Endothelial cell (in vitro differentiated cells): ENCODE measurements at places on chromosomes 2 and 18. TPM values are rescaled to one million over a fixed set of nuclear protein-coding genes. Genes with fewer than 3 reads are reported as not detected.
A peak's percentile ranks its signal among the peaks of the same experiment; 100 is the strongest.

- H3K4me1 ChIP-seq: no peaks in the 10 kb centered on the region
- no peaks in the 10 kb centered on the region for H3K36me3 ChIP-seq
- H3K4me3 ChIP-seq: no peak overlapping the region
Measured at GRCh38 chr2:98403878-98404277, 40.8 kb upstream of the INPP4A start.

DNA sequence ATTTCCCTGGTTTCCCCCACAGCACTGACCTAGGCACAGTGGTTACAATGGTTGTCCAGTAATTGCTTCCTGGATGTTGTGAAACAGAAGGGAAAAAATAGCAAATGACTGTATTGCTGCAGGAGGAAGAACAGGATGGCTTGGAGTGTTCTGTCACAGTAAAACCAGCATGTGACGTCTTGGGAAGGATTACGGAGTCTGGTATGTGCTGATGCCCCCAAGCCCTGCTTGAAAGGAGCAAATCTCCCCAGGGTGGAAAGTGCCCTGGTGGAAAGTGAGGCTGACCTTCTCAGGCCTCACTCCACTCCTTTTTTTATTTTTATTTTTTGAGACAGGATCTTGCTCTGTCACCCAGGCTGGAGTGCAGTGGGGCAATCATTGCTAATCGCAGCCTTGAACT is 7.8 kb downstream of the RAB11FIP5 start:
- H3K27ac ChIP-seq: peak overlapping the region; percentile 78
- peaks cover 15% of the 10 kb centered on the region for H3K27me3 ChIP-seq

GRCh38 chr2:41483226-41483625 is 564.6 kb upstream of the PKDCC start:
- DNase-seq: no peak
- H3K4me3 ChIP-seq: no peak overlapping the region
- no peaks in the 10 kb centered on the region for H3K36me3 ChIP-seq
- H3K27me3 ChIP-seq: no peaks in the 10 kb centered on the region

- no peak for DNase-seq
- no peak overlapping the region for H3K27ac ChIP-seq
- no peaks in the 10 kb centered on the region for H3K36me3 ChIP-seq
- no peaks in the 10 kb centered on the region for H3K4me1 ChIP-seq
- no peaks in the 10 kb centered on the region for H3K27me3 ChIP-seq
- H3K4me3 ChIP-seq: no peak overlapping the region
Measured at GRCh38 chr18:72811047-72811446, 56.7 kb downstream of the NETO1 start.

DNA sequence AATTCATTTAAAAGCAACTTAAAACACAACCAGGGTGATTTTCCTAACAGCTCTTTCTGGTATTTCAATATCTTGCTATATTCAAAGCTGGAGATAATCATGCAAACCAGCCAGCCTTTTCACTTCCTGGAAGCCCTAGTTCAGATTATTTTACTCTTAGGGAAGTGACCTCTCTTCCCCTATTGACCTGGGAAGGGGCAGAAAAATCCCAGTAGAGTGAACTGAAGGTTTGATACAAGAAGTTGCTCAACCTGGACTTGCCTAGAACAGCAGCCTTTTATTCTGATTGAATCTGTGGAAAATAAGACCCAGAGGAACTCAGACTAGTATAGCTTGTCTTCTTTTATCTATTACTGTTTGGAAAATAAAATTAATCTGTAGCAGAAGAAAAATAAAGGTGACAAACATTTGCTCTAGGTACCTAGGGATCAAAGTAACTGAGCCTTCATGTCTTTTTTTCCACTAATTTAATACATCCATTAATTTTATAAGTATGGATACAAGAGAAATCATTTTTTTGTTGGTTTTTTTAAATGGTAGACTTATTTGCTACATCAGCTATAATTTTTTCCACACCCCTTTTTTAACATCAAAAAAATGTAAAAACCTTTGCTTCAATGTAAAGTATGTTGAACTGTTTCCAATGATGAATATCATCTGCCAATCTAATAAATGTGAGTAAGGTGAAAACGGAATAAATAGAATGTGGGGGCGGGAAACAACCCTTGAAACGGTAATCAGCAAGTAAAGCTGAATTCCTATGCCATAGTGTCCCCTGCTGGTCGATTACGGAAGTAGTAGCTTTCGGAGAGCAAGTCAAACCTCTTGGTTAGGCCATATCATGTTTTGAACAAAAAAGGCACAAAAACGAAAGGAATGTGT is 629.9 kb downstream of the NRXN1 start:
- no peaks in the 10 kb centered on the region for H3K36me3 ChIP-seq
- H3K27ac ChIP-seq: no peak overlapping the region
- H3K4me1 ChIP-seq: no peaks in the 10 kb centered on the region

GRCh38 chr2:53787614-53788289 is 908 bp downstream of the ERLEC1 start:
- H3K4me3 ChIP-seq: peak overlapping the region; percentile 99
- peak overlapping the region; percentile 97 for H3K27ac ChIP-seq
- H3K27me3 ChIP-seq: peaks cover 13% of the 10 kb centered on the region
- peaks cover 25% of the 10 kb centered on the region for H3K4me1 ChIP-seq
- H3K36me3 ChIP-seq: peaks cover 12% of the 10 kb centered on the region

GRCh38 chr2:230473378-230473777 is 57.4 kb downstream of the SP100 start:
- H3K4me1 ChIP-seq: peaks cover 7% of the 10 kb centered on the region
- no peak overlapping the region for H3K4me3 ChIP-seq
- DNase-seq: no peak
- no peak overlapping the region for H3K27ac ChIP-seq
- no peaks in the 10 kb centered on the region for H3K27me3 ChIP-seq
- H3K36me3 ChIP-seq: no peaks in the 10 kb centered on the region

DNA sequence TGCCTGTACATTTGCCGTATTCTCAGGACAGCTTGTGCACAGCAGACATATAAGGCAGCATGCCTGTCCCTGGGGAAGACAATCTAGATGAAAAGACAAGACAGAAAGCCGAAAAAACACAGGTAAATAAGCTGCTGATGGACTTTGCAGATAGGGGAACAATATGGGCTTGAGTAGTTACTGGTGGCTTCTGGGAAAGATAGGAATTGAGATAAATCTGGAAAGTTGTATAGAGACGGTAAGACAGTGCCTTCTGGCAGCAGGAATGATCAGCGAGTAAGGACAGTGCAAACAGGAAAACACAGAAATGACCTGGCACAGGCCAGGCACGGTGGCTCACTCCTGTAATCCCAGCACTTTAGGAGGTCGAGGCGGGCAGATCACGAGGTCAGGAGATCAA is 70.2 kb downstream of the FAM124B start:
- DNase-seq: no peak
- no peak overlapping the region for H3K27ac ChIP-seq
- H3K4me1 ChIP-seq: no peaks in the 10 kb centered on the region
- no peak overlapping the region for H3K4me3 ChIP-seq
- peaks cover 3% of the 10 kb centered on the region for H3K36me3 ChIP-seq

- H3K27ac ChIP-seq: no peak overlapping the region
- DNase-seq: no peak
- H3K27me3 ChIP-seq: no peaks in the 10 kb centered on the region
Measured at GRCh38 chr2:19214682-19215391, 143.6 kb downstream of the OSR1 start.

GRCh38 chr18:49161627-49162026 is 210.9 kb upstream of the SMAD7 start:
- no peak for DNase-seq
- H3K4me1 ChIP-seq: no peaks in the 10 kb centered on the region
- H3K36me3 ChIP-seq: peaks cover 4% of the 10 kb centered on the region
- H3K4me3 ChIP-seq: no peak overlapping the region

DNA sequence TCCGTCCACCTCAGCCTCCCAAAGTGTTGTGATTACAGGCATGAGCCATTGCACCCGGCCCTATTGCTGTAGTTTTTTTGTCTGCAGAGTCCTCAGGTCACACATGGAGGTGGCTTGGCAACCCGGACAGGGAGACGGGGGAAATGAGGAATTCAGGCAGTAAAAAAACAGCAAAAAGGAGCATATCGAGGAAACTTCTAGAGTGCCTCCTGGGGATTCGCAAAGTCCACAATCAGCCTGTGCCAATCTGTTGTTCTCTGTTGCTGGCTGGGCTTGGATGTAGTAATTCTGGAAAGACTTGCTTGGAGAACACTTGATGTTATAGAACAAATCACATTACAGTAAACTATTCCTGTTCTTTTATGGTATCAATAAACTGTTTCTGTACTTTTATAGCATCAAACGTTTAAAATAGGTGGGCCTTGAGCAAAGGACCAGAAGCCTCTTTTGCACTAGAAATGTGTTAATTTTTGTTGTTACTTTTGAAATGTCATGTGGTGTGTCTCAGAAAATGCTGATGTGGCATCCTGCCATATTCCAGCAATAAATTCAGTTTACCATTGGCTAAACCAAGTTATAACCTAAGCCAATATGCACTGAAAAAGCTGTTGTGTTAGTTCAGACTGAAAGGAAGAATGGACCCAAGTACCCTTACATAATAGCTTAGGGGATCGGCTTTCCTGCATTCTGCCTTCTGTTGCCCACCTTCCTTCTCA is 14.4 kb downstream of the ELAC1 start:
- no peaks in the 10 kb centered on the region for H3K4me1 ChIP-seq
- no peak for DNase-seq
- H3K36me3 ChIP-seq: peaks cover 31% of the 10 kb centered on the region
- H3K27me3 ChIP-seq: no peaks in the 10 kb centered on the region
- no peak overlapping the region for H3K27ac ChIP-seq

GRCh38 chr18:22185771-22186386 is 16.5 kb downstream of the GATA6 start:
- H3K36me3 ChIP-seq: peaks cover 22% of the 10 kb centered on the region

DNA sequence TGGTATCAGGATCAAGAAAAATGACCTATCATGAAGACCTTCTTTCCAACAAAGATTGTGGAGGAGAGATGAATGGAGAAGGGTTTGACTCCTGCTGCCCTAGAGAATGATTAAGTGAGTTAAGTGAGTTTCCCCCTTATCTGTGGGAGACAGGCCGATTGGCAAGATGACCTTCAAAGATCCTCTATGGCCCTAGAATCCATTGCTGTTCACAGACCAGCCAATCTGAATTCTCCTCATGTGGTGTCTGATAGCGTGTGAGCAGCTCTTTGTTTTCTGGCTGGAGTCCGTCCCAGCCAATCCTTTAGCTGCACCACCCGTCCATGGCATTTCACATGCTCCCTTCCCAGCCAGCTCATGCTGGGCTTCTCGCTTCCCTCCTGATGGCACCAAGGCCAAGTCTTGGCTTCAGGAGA is 79.4 kb downstream of the MARCHF4 start:
- no peak for DNase-seq
- peaks cover 2% of the 10 kb centered on the region for H3K27me3 ChIP-seq
- H3K27ac ChIP-seq: no peak overlapping the region
- no peak overlapping the region for H3K4me3 ChIP-seq
- no peaks in the 10 kb centered on the region for H3K36me3 ChIP-seq

DNA sequence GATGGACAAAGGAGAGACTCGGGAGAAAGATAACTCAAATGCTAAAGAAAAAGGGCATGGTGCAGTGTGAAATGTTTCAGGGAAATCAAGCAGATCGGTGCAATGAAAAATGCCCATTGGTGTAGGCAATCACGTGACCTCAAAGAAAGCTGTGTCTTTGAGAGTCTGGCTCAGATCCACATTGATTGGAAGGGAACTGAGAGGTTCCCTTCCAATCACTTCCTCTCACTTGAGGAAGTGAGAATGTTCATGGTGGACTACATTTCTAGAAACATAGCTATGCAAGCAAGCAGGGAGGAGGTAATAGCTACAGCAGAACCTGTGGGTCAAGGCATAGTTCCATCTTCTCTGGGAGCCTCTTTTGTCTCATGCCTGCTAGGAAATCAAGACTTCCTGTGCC is 187.4 kb downstream of the LPIN1 start:
- no peak overlapping the region for H3K27ac ChIP-seq
- no peaks in the 10 kb centered on the region for H3K36me3 ChIP-seq
- no peak overlapping the region for H3K4me3 ChIP-seq
- no peaks in the 10 kb centered on the region for H3K27me3 ChIP-seq
- H3K4me1 ChIP-seq: no peaks in the 10 kb centered on the region

GRCh38 chr2:120405759-120406099 is 59.8 kb downstream of the INHBB start:
- no peak overlapping the region for H3K27ac ChIP-seq
- H3K4me1 ChIP-seq: no peaks in the 10 kb centered on the region
- H3K27me3 ChIP-seq: peaks cover 9% of the 10 kb centered on the region
- H3K36me3 ChIP-seq: no peaks in the 10 kb centered on the region
- no peak for DNase-seq

DNA sequence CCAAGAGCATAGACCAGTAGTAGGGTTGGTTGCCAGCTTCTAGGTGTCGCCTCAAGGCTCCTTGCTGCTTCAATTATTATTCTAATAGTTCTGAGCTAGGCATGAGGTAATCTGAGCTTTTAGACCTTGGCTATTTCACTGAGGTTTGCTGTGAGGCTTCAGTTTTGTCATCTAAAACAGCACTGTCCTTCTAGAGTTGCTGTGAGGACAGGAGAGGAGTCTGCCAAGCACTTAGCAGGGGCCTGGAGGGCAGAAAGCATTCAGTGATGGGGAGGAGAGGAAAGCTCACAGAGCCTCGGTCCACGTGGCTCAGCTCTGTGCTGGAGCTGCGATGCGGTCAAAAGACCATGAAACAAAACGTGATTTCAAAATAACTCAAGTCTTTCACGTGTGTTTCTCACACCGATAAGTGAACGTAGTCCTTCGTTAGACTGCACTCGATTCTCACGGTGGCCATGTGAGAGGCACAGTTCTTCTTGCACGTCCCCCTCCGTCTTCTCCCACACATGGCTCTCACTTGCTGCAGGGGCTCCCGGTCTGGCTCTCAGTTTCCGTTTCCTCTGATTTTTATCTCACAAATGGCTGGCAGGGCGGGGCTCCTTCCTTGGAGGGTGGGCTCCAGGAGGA is 113.7 kb downstream of the B3GNT2 start:
- peaks cover 61% of the 10 kb centered on the region for H3K4me1 ChIP-seq
- no peak overlapping the region for H3K4me3 ChIP-seq
- peaks cover 1% of the 10 kb centered on the region for H3K27me3 ChIP-seq
- DNase-seq: peak; percentile 24
- H3K27ac ChIP-seq: peak overlapping the region; percentile 84

- no peak overlapping the region for H3K27ac ChIP-seq
- peak overlapping the region; percentile 49 for H3K4me3 ChIP-seq
- peak; percentile 23 for DNase-seq
- peaks cover 55% of the 10 kb centered on the region for H3K36me3 ChIP-seq
- H3K27me3 ChIP-seq: peaks cover 17% of the 10 kb centered on the region
Measured at GRCh38 chr2:1652034-1652790, 92.1 kb downstream of the PXDN start.

- H3K4me1 ChIP-seq: no peaks in the 10 kb centered on the region
- no peak overlapping the region for H3K4me3 ChIP-seq
- no peak for DNase-seq
- no peaks in the 10 kb centered on the region for H3K36me3 ChIP-seq
- no peak overlapping the region for H3K27ac ChIP-seq
Measured at GRCh38 chr2:2326068-2327040, 4.7 kb downstream of the MYT1L start.

MC2R gene
- total RNA-seq: not detected

IL36B gene
- total RNA-seq: not detected

REG3A gene
- not detected for total RNA-seq

LAMA1 gene
- 8.7 TPM for total RNA-seq

IL1RL2 gene
- not detected for total RNA-seq

ASB18 gene
- total RNA-seq: not detected

RAX gene
- not detected for total RNA-seq

SLC9A2 gene
- 0.05 TPM for total RNA-seq

MRO gene
- 0.23 TPM for total RNA-seq

FBXO15 gene
- 5.4 TPM for total RNA-seq

CHST10 gene
- total RNA-seq: 20.6 TPM

SERPINB10 gene
- not detected for total RNA-seq

RTP5 gene
- not detected for total RNA-seq

CLEC4F gene
- 0.23 TPM for total RNA-seq

APLF gene
- total RNA-seq: 12.9 TPM
